ENCODE measurements at places on chromosomes 7 and 10.
A peak's percentile ranks its signal among the peaks of the same experiment; 100 is the strongest.

- DNase-seq: no peak
Observed at GRCh38 chr10:11515596-11516430, 95.6 kb downstream of the USP6NL start.

DNA sequence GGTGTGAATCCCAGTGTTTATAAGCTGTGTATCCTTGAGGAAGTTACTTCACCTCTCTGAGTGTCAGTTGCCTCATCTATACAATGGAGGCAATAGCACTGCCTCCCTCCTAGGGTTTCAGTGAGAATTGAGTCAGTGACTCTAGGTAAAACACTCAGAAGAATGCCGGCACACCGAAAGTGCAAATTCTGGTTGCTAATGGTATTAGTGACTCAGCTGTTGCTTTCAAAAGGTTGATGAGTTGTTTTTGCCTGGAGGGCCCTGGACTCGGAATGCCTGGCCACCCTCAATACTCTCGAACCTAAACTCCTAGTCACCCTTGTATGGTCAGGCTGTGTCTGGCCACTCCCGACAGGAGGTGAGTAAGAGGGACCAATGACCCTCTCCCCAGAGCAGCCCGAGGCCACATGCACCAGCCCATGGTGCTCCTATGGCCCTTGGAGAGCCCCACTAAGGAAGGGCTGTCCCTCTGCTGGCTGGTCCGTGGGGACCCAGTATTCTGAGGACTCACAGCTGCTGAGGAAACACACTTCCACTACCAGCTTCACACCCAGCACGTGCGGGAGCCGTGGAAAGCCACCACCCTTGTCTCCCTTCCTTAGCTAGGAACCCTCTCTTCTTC, 60.2 kb downstream of the CALML3 start:
- no peak for DNase-seq

- no peak for DNase-seq
Observed at GRCh38 chr10:12484941-12485805, 135.8 kb downstream of the CAMK1D start.

DNA sequence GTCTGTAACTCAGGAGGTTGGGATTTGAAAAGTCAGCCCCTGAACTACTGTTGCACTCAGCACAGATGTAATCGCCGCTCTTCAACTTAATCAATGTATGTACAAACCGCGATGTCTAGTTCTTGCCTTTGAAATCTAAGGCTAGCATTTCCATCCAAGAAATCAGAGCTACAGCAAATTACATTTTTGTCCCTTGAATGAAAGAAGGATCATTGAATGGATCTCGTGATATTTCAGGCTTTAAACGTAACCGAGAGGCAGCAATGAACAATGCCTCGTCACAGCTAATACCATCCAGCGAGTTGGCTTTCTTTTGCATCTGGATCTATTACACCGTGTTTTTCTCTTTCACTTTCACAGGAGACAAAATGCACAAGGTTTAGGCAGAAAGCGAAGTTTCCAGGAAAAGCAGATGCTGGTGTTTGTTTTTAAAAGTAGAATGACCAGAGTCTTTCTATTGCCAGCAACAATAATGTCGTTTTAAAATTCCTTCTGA, 5.5 kb downstream of the SKIDA1 start:
- DNase-seq: no peak

GRCh38 chr7:110877016-110877415, 213.9 kb upstream of the LRRN3 start:
- no peak for DNase-seq

DNA sequence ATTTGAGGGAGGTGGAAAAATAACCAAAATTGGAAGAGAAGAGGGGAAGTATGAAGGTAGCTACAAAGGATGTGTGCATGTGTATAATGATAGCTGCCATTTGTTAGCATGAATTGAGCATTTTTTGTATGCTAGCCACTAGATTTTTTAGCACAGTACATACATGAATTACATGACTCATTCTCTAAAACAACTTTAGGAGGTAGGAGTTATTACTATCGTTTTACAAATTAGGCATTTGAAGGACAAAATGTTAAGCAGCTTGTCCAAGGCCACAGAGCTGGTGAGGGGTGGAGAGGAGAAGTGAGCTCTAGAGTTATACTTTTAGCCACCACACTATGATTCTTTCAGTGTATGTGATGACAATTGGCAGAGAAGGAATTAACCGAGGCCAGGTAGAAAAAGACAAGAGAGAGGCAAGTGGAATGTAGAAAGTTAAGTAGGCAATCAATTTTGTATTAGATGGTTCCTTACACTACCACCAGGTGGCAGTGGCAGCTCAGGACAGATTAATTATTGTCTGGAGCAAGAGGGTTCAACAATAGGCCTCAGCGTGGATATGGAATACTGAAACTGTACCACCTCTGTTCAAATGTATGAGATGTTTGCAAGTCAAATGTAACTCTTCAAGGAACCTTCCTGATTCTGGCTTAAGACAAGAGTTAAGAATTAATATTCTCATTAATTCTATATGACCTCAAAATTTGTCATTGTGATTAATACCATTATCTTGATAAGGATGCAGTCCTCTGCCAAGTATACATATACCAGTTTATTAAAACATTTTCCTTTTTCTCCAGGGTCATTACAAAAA, 128.0 kb downstream of the MBL2 start:
- DNase-seq: peak; percentile 50

DNA sequence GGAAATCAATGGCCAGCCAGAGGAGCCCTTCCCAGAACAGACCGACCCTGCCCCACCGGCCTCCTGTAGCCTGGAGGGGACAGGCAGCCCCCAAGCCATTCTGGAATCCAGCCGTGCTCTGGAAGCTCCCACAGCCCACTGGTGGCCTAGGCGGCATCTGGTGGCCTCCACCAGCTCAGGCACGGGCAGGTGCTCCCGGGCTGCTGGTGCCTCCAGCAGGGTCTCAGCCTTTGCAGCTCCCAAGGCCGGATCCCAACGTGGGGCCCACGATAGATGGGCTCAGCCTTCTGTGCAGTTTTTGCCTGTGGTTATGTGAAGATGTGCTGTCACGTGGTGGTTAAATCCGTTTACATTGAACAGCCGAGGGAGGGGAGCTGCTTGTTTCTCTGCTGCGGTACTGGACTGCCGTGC, 44.4 kb downstream of the JAKMIP3 start:
- no peak for DNase-seq

- DNase-seq: peak; percentile 12
Observed at GRCh38 chr10:31749301-31749700, 179.3 kb downstream of the ARHGAP12 start.

- DNase-seq: no peak
Observed at GRCh38 chr7:135322571-135323340, 89.1 kb downstream of the STRA8 start.

GRCh38 chr7:28280516-28280915, 99.9 kb upstream of the JAZF1 start:
- no peak for DNase-seq

DNA sequence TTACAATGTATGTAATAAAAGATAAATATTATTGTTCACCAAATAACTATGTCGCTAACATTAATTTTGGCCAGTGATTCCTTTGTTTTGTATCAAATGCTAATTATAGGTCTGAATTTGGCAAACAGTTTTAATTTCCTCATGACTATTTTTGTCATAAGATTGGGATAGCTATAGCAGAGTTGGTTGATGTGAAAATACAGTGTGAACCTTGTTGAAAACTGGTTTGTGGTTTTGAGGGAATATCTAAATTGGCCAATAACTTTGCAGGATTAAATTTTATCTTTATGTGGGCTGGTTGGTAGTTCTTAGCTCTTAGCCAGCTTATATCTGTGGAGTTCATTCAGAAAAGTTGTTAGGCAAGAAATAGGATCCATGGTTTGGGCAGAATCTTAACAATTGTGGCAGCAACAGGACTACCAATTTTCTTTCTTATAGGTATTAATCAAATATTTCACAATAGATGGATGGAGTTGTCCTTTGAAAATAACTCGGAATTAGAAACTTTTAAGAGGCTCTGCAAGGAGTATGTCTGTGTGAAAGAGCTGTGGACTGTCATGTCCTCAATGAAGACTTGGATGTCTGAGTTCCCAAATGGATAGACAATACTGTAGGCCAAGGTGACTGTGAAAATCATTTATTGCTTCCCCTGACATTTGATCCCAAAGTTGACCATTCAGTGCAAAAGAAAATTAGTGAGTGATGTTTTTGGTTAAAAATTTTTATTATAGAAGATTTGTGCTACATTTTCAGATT, 73.5 kb downstream of the PRKG1 start:
- DNase-seq: no peak

- no peak for DNase-seq
Observed at GRCh38 chr10:78196396-78196795, 162.7 kb downstream of the RPS24 start.

GRCh38 chr7:45564485-45564884, 9.7 kb upstream of the ADCY1 start:
- no peak for DNase-seq

GRCh38 chr10:67107670-67108069, 181.8 kb downstream of the LRRTM3 start:
- no peak for DNase-seq

DNA sequence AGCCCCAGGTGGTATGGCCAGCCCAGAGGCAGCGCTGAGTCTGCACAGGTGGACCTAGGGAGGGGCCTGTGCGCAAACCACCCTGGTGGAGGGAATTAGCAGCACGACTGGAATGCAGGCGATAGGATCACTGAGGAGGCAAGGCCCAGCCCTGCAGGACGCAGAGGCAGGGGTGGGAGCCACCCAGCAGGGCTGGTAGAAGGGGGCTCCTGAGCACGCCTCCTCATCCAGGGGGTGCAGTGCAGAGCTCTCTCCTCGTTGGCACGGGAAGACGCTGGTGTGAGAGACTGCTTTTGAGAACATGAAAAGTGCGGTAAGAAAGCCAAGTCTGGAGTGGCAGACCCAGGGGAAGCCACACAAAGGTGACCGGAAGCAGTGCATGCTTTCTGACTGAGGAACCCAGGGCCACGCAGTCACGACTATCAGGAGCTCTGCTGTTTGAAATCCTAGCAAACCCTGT, 6.0 kb downstream of the FXYD4 start:
- no peak for DNase-seq

GRCh38 chr7:78161781-78162180, 363.2 kb downstream of the PHTF2 start:
- no peak for DNase-seq

DNA sequence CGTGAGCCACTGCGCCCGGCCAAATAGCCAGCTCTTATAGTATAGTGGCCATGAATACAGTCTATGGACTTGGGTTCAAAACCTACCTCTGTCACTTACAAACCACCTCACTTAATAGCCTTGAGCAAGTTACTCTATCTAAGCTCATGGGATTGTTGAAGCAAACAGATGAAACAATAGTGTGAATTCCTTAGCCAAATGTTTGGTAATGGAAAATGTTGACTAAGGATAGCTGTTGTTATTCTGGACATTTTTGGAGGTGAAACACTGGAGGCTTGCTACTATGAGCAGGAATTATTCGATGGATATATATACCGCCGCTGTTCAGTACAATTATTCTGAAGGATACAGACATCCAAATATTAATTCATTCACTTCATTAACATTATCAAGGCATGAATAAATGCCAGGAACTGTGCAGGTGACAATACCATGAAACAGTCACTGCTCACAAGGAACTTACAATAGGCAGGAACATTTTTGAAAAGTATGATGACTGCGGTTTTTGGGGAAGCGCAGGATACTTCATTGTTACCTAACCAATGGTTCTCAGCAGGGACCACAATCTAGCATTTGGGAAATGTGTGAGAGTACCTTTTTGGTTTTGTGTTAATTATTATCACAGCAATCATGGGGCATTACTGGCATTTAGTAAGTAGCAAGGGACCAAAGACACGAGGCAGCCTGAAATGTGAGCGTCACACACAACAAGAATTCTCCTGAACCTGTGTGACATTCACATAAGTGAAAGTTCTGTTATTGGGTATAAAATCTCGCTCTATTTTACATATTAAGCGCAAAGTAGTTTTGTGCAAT, 55.7 kb downstream of the CUBN start:
- no peak for DNase-seq

GRCh38 chr7:25391295-25391861, 163.1 kb upstream of the NPVF start:
- no peak for DNase-seq

- DNase-seq: no peak
Observed at GRCh38 chr10:79285315-79286197, 61.7 kb upstream of the PPIF start.

- DNase-seq: peak; percentile 88
Observed at GRCh38 chr7:101410743-101411507, 48.2 kb downstream of the COL26A1 start.

DNA sequence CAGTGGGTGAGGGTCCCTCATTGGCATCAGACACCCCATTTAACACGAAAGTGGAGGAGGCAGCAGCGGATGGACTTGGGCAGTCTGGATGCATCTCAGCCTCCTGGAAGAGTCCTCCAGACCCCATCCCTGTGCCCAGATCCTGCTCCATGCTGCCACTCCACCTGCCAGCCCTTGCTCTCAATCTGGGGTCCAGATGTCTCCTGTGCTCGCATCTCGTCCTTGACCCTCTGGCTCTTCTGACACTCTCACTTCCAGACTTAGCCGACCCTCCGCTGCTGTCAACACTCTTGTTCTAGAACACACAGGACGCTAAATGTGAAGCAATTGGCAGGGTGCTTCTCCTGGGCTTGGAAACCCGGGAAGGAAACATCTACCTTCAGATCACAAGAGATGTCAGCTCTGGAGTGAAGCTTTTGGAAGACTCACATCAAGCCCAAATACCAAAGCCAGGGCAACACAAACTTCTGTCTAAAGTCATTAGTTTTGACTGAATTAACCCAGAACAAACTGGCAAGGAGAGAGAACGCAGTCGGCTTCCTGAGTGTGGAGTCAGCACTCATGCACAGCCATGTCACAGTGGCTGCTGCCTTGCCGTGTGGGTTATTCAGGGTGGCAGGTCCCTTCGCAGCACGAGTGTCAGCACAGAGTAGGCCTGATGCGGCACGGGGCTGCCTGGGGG, 379.1 kb downstream of the TCERG1L start:
- no peak for DNase-seq

DNA sequence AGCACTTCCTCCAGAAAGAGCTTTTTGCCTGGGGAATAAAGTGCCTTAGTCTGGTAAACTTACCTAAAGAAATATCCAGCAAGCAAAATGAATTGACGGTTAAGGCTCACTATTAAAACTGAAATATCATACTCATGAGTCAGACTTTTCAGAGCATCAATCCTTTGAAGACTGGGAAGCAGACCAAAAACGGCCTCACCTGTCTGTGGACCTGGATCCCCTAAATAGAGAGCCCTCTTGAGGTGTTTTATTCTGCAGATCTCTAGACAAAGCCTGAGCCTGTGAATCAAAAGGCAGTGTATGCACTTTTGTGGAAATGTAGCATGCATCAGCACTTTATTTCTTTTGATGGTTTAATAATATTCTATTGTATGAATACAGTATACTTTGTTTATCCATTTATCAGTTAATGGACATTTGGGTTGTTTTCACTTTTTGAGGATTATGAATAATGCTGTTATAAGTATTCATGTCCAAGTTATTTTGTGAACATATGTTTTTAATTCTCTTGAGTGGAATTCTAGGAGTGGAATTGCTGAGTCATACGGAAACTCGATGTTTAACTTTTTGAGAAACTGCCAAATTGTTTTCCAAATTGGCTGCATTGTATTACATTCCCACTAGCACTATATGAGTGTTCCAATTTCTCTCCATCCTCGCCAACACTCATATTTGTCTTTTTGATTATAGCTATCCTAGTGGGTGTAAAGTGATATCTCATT, 449.0 kb upstream of the IGFBP3 start:
- no peak for DNase-seq

All from neural crest cell (in vitro differentiated cells).